IMR-90 (cell line): ENCODE measurements at places on chromosomes 3 and 15.

- DNase-seq, result no peak
Measured at GRCh38 chr15:97875513-97876280, 84.8 kb upstream of the ARRDC4 start.

DNA sequence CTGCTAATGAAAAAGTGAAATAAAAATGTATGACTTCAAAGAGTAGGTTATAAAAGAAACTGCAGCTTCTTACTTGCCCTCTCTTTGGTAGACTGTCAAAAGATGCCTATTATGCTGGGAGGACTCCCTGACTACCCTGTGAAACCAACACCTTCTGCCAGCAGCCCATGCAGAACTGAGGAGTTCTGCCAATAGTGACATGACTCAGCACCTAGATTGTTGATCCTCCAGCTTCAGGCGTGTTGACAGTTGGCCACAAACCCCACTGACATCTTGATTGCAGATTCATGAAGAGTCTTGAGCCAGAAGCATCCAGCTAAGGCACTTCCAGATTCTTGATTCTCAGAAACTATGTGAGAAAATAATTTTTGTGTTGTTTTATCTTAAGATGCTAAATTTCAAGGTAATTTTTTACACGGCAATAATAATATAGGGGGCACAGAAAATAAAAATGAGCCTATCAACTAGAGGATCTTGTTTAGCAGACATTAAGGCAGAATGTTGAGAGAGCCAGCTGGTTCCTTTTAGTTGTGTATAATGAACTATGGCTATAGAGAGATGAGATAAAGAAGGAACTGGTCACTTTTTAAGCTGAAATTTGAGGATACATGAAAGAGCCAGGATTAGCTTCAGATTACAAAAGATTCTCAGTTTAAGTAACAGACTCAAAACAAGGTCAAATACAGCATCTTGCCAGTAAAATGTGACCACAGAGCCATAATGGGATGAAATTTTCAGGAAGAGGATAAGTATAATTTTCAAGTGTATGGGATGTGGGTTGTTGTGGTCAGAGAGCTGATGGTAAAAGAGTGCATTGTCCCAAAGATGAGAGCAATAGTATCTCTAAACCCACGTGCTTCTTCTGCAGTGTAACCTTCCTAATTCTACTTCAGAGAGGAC, 588.7 kb upstream of the CBLB start:
- peak; percentile 90 for DNase-seq

- DNase-seq, result no peak
Measured at GRCh38 chr3:81790117-81790516, 28.7 kb upstream of the GBE1 start.

DNA sequence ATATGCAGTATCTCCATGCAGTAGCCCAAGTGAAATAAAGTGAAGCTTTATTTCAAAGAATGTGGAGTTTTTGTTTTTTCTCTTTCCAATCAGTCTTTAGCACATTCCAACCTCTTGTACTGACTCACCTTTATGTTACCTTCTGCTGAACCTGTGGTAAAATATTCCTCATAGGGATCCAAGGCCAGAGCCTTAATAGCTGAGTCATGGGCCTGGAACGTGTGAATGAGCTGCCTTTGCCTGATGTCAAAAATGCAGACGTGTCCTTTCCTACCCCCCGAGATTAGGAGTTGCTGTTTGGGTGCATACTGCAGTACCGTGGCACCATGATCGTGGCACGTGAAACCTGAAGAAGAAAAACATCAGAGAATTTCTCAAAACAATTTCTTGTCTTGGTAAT, 108.5 kb downstream of the GLDN start:
- no peak for DNase-seq

DNA sequence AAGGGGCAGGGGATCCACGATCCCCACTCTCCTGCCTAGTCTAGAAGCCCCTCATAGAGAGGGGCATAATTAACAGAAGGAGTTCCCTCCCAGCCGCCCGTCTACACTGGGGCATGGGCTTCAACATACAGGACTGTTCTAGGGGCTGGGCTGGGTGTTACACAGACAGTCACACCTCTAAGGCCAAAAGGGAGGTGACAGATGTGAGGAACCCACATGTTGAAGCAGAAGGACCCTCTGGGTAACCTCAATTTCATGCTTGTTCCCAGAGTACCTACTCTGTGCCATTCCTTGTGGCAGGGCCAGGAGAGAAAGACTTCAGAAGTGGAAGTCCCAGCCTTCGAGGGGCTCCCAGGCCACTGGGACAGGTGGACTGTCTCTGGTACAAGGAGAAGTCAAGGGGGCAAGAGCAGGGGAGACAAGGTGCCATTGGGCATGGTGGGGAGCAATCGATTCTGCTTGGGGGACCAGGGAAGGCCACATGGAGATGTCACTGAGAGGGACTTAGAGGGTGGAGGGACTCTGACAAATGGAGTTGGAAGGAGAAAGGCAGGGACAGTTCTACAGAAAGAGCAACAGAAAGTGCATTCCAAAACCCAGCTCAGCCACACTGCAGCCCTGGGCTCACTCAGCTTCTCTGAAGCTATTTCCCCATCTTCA, 71.3 kb downstream of the CPN2 start:
- no peak for DNase-seq

- DNase-seq, result peak; percentile 21
Measured at GRCh38 chr15:56760186-56760585, 26.9 kb upstream of the ZNF280D start.

GRCh38 chr3:33277193-33277882, at the start of gene FBXL2:
FBXL2 (plus strand) TSS chr3:33277442; CDS start chr3:33277513, 71 bp downstream.
- DNase-seq, result peak; percentile 49

DNA sequence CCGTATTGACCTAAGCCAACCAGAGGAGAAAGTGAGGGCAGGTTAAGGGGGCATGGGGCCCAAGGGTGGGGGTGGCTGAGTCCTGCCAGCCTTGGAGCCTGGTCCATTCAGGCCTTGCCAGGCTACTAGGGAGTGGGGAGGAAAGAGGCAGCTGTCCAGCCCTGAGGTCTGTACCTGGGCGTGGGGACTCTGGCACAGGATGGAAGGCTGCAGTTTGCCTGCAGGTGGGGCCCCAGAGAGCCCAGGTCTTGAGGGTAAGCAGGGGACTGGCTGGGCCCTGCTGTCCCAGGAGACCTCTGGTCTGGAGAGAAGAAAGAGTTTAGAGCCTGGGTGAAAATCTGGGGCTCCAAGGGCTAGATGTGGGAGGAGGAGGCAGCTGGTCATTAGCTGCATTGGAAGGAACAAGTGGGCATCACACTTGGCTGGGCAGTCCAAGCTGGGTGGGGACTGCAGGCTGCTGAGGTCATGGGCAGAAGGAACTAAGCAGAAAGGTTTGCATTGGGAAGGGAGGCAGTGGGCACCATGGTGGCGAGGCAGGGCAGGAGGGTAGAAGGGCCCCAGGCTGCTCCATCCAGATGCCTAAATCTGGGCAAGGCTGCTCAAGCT, 108.4 kb downstream of the OXNAD1 start:
- no peak for DNase-seq

DNA sequence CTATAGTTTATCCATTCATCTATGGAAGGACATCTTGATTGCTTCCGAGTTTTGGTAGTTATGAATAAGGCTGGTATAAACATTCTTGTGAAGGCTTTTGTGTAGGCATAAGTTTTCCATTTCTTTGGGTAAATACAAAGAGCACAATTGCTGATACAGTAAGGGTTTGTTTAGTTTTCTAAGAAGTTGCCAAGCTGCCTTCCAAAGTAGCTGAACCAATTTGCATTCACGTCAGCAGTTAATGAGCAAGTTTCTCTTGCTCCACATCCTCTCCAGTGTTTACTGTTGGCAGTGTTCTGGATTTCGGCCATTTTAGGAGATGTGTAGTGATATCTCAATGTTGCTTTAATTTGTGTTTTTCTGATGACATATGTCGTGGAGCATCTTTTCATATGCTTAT, 34.2 kb downstream of the GABRA5 start:
- peak; percentile 10 for DNase-seq

DNA sequence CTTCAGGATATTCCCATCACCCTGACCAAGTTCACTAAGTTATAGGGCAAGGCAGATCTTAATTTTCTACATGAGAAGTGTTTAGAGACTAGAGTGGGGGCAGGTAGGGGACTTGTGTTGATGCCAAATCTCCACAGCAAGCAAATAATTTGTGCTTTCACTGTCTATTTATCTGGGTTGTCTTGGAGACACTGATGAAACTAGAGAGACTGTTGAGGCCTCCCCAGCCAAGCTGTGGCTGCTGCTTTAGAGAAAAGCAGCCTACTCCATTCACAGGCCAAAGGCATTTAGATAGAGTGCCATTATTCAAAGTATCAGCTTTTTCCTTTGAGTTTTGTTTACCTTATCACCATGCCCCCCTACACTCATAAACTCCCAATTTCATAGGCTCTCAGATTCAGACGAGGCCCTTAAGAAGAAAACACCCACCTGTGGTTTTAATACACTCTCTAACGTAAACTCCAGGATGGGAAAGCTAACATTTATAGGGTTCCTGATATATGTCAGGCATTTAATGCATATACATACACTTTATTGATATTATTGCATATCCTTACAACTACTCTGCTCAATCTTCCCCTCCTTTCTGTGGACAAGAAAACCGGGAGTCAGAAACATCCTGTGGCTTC, 130.4 kb upstream of the FOXB1 start:
- no peak for DNase-seq

- no peak for DNase-seq
Measured at GRCh38 chr3:135771760-135772159, 193.8 kb upstream of the PPP2R3A start.

DNA sequence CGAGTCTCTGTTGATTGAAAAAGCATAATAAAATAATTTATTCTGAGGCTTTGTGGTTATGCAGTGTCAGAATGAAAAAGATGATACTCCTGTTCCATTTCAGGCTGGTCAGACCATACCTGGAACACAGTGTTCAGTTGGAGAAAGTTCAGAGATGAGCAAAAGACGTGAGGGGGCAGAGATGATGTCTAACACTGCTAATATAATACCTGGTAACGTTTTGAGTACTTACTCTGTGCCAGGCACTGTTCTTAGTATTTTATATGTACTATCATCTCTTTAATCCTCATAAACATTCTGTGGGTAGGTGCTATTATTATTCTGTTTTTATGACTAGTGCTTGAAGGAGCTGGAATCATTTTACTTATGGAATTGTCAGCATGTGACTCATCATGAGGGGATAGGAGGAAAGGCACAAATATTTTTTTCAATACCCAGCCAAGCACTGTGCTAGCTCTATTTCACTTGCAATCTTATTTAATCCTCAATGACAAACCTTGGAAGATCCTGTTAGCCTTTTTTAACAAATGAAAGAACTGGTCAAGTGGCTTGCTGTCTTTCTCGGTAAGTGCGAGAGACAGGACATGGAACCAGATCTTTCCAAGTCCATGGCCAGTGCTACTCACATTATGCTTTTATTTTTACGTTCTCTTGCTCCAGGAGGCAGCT, 31.8 kb downstream of the IQGAP1 start:
- peak; percentile 92 for DNase-seq

GRCh38 chr3:159157275-159157674, 355.4 kb downstream of the MFSD1 start:
- no peak for DNase-seq

- DNase-seq, result no peak
Measured at GRCh38 chr3:163563485-163563884, 1514.8 kb downstream of the SI start.

DNA sequence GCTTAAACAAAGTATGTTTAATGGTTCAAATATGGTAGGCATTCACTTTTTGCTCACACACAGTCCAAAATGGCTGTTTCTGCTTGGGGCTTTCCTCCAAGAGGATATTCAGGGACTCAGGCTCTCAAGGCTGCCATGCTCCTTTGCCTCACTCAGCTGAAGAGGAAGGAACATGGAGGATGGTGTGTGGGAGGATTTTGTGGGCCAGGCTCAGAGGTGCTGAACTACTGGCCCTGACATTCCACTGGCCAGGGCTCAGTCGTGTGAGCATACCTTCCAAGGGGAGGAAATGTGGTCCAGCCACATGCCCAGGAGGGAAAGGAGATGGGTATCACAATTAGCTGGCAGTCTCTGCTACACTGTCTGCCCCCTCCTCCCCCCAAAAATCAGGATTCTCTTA, 8.7 kb downstream of the PXYLP1 start:
- DNase-seq, result no peak

- DNase-seq, result no peak
Measured at GRCh38 chr15:65195548-65195923, 10.4 kb upstream of the CLPX start.

DNA sequence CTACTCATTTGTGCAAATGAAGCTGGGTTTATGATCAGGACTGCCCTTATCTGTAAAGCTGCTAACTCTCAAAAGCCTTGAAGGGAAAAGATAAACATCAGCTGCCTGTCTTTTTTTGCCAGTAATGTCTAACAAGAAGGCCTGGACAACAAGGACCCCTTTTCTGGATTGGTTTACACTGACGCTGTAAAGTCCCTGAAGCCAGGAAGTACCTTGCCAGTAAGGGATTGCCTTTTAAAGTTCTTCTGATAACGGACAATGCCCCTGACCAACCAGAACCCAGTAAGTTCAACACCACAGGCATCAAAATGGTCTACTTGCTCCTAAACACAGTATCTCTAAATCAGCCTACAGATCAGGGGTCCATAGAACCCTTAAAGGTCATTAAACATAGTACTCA, 178.0 kb downstream of the PCCB start:
- no peak for DNase-seq

- peak; percentile 7 for DNase-seq
Measured at GRCh38 chr3:11680509-11680908, 36.8 kb upstream of the VGLL4 start.

DNA sequence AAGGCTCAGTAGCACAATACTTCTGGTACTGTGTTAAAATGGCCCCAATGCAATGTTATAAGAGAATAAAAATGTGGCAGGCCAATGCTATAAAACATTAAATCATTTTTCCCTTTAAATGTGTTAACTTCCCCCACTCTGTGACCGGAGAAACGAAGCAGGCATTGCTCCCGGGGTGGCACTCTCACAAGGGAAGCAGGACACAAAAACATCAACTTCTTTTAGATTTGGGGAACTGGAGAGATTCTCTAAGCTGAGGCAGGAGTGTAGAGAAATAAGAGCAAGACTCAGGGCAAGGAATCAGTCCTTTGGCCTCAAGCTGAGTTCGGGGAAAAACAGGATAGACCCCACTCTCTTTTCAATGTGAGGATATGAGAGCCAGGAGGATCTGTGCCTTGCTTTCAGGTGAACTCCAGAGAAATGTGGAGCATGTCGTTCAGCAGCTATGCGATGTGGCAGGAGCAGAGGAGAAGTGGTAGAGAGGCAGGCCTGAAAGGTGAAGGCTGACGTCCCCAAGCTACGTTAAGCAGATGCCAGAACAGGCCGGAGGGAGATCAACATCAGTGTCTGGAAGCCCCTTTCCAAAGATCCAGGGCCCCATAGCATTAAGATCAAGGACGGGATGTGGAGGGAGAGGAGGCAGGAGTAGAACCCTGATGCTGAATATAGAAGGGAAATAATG, 160.2 kb downstream of the PLD1 start:
- DNase-seq, result no peak

- DNase-seq, result peak; percentile 73
Measured at GRCh38 chr3:197354568-197355001, 56.2 kb upstream of the DLG1 start.
